Lower leg skin (tissue), 4 donors: ENCODE measurements at places on chromosomes 7 and 10. TPM values are rescaled to one million over a fixed set of nuclear protein-coding genes. Genes with fewer than 3 reads are reported as not detected.

- DNase-seq, result no peak
Measured at GRCh38 chr7:74228951-74229900, 19.4 kb downstream of the LAT2 start.

GRCh38 chr10:129727495-129727894 is 236.6 kb downstream of the EBF3 start:
- no peak for DNase-seq

GRCh38 chr10:86292462-86293395 is 73.9 kb downstream of the GRID1 start:
- DNase-seq, result no peak

GRCh38 chr7:140033779-140034363 is 28.9 kb downstream of the PARP12 start:
- DNase-seq, result no peak

DNA sequence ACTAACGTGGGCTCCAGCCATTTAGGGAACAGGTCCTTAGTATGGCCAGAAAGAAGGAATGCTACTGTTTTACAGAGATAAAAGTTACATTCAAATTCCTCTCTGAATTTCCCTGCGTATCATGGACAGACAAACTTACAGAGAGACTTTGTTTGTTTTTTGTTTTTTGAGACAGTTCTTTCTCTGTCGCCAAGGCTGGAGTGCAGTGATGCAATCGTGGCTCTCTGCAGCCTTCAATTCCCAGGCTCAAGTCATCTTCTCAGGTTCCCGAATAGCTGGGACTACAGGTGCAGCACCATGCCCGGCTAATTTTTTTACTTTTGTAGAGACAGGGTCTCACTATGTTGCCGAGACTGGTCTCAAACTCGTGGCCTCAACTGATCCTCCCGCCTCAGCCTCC is 64.5 kb upstream of the MPP7 start:
- DNase-seq, result no peak

DNA sequence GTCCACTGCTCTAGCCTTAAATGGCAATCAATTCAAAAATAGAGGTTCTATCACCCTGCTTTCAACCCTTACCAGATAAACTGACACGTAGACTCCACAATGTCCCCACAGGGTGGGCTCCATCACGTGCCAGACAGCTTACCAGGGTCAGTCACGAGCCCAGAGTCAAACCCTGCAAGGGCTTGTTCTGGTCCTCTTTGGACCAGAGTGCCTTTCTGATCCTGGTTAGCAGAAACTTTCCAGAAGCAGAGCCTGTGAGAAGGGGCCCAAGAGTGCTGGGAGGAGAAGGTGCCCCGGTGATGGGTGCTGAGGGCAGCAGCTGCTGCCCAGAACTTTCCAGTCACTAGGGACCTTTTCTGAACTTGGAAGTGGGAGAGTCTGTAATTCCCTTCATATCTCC is 354 bp upstream of the GIMAP5 start:
- DNase-seq, result no peak

GRCh38 chr7:48213226-48213625 is 42.0 kb downstream of the ABCA13 start:
- no peak for DNase-seq

- no peak for DNase-seq
Measured at GRCh38 chr7:6237011-6237410, 35.4 kb downstream of the CYTH3 start.

GRCh38 chr7:1370738-1371137 is 88.5 kb downstream of the MICALL2 start:
- no peak for DNase-seq

DNA sequence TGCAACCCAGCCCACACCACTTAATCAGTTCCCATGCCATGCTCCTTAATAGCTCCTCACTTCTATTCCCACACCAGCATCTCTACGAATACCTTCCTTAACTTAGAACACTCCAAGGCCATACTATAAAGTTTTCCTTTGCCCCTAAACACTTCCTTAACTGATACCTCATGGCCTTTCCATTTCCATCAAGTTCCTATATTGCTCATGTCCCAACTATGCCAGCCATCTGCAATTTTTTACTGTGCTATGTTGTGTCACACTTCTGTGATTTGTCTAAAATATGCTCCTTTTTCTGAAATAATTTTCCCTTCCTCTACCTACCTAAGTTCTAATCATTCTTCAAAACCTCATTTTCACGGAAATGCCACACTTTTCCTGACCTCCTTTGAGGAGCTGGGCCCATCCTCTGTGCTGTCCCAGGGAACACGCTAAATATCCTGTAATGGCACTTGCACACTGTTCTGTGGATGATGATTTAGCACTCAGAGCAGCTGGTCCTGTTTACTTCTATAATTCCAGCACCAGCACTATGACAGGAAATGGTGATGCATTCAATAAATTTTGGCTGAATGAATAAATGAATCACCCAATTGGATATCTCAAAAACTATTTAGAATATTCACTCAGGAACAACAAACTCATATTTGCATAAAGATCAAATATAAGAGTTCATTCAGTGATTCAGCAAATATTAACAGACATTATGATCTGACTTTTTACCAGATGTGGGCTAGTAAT is 266.5 kb upstream of the HGF start:
- DNase-seq, result no peak

GRCh38 chr7:114148779-114149178 is 230.0 kb upstream of the PPP1R3A start:
- no peak for DNase-seq

DNA sequence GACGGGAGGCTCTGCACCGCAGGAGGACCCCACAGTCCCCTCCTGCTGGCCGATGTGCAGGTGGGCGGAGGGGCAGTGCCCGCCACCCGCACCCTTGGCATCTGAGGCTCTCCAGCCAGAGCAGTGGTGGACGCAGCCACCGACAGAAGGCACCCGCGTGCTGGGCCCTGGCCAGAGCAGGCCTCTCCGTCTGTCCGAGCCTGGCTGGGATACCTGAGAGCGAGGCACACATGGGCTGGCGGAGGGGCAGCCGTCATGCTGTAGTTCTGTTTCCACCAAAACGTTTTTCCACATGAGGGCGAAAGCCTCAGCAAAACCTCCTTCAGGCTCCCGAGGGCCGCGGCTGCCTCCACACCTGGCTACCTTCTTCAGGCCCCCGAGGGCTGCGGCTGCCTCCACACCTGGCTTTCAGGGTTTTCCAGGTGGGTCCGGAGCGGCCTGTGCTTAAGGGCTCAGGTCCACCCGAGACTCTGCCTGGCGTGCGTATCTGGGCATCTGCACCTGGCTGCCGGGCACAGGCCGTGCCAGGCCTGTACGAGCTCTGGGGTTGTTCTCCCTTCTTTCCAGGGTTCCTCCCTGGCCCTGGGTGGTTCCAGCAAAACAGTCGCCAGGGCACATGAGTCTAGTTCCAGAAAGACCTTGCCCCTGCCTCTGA is 115.5 kb downstream of the INPP5A start:
- no peak for DNase-seq

- no peak for DNase-seq
Measured at GRCh38 chr7:150826061-150826849, 25.7 kb downstream of the TMEM176A start.

DNA sequence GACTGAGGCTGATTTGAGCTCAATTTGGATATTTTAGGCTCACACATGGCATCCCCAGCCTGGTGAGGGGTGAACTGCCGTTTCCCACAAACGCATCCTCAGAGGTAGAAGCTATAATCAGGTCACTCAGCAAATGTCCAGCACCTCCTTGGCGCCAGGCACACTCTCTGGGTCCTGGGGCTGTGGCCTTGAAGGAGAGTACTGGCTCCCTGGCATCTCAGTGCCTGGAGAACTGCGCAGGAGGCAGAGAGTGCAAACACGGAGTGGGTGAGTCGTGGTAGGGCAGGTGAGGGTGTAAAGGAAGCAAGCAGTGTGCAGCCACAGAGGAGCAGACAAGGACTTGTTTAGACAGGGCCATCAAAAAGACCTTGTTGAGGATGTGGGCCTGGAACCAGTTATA is 224.0 kb upstream of the ZNF32 start:
- DNase-seq, result no peak

- no peak for DNase-seq
Measured at GRCh38 chr7:143374561-143374960, 6.6 kb upstream of the ZYX start.

DNA sequence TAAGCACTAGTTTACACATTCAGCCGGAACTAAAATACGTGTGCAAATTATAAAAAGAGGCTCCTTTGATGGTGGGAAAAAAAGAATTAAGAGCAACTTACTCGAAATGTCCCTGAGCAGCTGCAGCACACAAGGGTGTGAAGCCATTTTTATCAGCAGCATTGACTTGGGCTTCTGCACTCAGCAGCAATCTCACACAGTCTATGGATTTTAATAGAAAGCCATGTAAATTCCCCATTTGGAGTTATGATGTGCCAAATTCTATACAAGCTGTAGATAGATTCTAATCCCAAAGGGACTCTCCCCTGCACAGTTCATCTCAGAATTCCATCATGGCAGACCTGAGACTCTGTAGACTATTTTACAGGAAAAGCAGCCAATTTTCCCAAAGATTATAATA is 90.5 kb downstream of the CTTNBP2 start:
- no peak for DNase-seq

GRCh38 chr10:11446864-11447263 is 164.6 kb downstream of the USP6NL start:
- no peak for DNase-seq

DNA sequence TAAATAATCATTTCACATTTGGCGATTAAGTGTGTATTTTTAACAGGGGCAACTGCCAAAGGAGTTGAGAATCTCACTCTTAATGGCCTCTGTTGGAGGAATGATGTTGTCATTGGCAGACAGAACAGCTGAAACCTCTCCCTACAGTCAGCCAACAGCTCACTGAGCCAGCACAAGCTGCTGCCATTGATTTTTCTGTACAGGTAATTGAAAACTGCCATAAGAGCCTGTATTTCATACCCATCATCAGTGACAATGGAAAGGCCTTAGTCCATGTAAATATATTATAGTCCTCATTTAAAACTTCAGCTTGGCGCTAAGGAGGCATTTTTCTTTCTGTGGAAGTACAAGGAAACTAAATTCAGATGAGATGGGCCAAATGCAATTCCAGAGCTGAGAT is 28.1 kb upstream of the PTN start:
- no peak for DNase-seq

DNA sequence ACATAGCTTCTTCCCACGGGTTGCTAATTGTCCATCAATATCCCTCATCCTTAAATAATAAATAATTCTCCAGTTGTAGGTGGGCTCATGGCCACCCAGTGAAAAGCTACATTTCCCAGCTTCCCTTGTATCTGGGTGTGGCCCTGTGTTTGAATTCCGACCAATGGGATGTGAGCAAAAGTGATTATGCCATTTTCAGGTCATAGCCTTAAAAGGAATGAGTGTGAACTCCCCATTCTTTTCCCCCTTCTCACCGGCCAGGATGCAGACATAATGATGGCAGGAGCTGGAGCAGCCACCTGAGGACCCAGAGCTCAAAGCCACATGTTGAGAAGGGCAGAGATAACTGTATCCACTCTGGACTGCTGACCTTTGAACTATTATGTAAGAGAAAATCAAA is 30.3 kb upstream of the CALU start:
- no peak for DNase-seq

DNA sequence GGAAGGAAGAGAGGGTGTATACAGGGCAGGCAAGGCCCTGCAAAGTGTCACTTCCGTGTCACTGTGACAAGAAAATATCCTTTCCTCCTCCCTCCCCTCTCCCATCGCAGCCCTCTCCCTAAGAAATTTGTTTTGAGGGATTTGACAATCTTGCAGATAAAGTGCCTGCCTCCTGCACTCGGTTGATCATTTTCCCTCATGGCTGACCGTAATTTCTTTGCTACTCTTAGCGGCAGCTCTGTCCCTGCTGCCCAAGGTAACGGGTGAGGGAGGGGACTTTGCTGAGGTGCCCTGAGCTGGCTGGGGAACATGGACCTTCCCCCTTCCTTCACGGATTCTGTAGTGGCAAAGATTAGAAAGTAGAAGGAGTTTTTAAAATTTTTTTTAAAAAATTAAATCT is 179.1 kb downstream of the TCF7L2 start:
- no peak for DNase-seq

DNA sequence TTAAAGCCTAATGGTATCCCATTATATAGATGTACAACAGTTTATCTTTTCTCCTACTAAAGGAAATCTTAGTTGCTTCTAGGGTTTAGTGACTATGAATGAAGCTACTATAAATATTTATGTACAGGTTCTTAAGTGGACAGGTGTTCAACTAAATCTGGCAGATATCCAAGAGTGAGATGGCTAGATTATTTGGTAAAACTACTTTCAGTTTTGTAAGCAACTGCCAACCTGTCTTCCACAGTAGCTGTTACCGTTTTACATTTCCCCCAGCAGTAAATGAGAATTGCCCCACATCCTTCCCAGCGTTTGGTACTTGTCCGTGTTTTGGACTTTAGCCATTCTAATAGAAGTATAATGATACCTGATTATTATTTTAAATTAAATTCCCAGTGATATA is 144.9 kb upstream of the MAGI2 start:
- DNase-seq, result no peak

DNA sequence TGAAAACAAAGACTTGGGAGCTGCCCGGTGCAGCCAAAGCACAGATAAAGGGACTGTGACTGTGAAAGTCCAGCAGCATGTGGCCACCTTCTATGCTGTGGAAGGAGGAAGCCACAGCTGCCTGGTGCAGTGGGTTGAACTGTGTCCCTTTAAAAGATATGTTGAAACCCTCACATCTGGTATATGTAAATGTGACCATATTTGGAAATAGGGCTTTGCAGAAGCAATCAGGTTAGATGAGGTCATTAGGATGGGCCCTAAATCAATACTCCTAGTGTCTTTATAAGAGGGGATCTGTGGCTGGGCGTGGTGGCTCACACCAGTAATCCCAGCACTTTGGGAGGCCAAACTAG is 136.9 kb downstream of the GLI3 start:
- DNase-seq, result no peak

GRCh38 chr10:130403153-130404075 is 267.2 kb downstream of the GLRX3 start:
- DNase-seq, result peak; percentile 39

- peak; percentile 94 for DNase-seq
Measured at GRCh38 chr7:28958235-28958979, at the start of gene TRIL. Gene TRIL (minus strand): TSS chr7:28958330. CDS start chr7:28958046, 284 bp downstream.

GRCh38 chr7:24757353-24758275 is at the start of gene GSDME:
Gene GSDME (minus strand): TSS chr7:24757464. CDS start chr7:24749774, 7,690 bp downstream.
- no peak for DNase-seq

- no peak for DNase-seq
Measured at GRCh38 chr7:34421526-34421925, 236.5 kb upstream of the NPSR1 start.

Gene INPP5A
- 31.2 TPM for total RNA-seq

Gene SPDYE8
- not detected for total RNA-seq

Gene LRRN3
- not detected for total RNA-seq

Gene DOCK1
- 83.9 TPM for total RNA-seq

Gene VIPR2
- 0.32 TPM for total RNA-seq

Gene MYL10
- total RNA-seq, result not detected

Gene NRAP
- total RNA-seq, result 0.13 TPM

Gene NPFFR1
- not detected for total RNA-seq

Gene CCNY
- total RNA-seq, result 23.3 TPM

Gene NUTM2B
- total RNA-seq, result 0.17 TPM

Gene RPEL1
- total RNA-seq, result not detected

Gene ARMC3
- total RNA-seq, result not detected

Gene KLF14
- 0.07 TPM for total RNA-seq
